ENCODE measurements at places on chromosomes 3 and 15. TPM values are rescaled to one million over a fixed set of nuclear protein-coding genes. Genes with fewer than 3 reads are reported as not detected.

DNA sequence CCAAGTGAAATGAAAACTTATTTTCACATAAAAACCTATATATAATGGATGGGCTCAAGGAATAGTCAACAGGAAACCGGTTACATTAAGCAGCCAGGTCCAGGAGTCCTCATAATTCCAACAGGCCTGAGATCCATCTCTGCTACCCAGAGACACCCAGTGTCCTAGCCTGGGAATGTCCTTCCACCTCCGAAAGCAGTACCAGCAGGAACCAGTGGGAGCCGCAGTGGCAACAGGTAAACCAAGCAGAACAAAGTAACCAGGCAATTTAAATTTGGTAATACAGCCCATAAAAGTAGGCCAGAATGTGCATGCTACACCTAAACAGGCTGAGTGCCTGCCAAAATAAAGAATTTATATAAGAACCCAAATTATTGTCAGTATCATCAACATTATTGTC lies 195.6 kb downstream of the ZBBX start:
- no peak for DNase-seq

DNA sequence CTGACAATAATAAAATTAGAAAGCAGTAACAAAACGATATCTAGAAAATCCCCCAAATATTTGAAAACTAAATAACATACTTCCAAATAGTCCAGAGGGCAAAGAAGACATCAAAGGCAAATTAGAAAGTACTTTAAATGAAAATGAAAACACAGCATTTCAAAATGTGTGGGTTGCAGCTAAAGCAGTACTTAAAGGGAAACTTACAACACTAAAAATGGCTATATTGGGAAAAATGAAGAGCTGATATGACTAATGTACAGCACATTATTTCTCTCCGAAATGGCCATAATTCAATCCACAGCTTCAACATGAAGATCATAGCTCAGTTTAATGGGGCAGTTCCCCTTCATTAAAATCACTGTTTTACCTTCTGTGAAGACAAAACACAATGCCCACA lies 71.9 kb downstream of the FBXL22 start:
- DNase-seq: no peak

DNA sequence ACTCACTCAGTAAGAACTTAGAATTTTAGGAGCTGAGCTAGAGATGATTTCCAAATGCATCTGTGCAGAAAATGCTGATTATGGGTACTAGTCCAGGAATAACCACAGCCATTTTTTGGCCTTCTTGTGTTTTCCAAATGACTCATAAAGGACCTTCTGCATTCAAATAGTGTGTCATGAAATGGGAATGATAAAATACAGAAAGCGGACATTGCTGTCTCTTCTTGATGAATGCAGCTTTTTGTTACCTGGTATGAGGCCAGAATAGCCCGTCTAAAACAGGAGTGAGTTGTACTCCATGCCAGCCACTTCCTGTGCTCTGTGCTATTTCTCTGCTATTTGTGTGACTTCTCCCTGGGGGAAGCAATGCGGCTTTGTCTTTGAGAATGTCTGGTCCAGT lies 20.5 kb upstream of the FRMD5 start:
- DNase-seq: no peak

GRCh38 chr3:152930516-152930915 lies 95.6 kb downstream of the P2RY1 start:
- DNase-seq: no peak

GRCh38 chr15:71809346-71809745 lies 1.0 kb upstream of the NR2E3 start:
- DNase-seq: no peak

Gene C3orf22
- not detected for total RNA-seq

Gene AMT
- 3.5 TPM for total RNA-seq
